DMS53 (cell line): ENCODE measurements at places on chromosomes 12 and 14.
A peak's percentile ranks its signal among the peaks of the same experiment; 100 is the strongest.

GRCh38 chr12:124824195-124824594 lies 39.5 kb downstream of the SCARB1 start:
- DNase-seq = no peak

DNA sequence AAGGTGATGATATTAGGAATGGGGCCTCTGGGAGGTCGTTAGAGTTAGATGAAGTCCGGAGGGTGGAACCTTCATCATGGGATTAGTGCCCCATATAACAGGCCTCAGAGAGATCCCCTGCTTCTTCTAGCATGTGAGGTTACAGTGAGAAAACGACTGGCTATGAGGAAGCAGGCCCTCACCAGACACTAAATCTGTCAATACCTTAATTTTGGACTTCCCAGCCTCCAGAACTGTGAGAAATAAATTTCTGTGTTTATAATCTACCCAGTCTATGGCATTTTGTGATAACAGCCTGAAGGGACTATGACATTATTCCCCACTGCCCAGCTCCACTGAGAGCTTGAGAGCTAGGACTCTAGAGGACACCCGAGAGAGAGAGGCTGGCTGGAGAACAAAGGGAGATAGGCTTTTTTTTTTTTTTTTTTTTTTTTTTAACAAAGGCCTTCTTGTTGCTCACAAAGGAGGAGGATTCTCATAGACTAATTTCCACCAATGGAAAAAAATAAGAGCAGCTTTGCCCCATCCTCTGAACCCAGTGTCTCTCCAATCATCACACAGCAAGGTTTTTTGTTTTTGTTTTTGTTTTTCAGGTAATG lies 87.8 kb upstream of the EEA1 start:
- DNase-seq = peak; percentile 61

DNA sequence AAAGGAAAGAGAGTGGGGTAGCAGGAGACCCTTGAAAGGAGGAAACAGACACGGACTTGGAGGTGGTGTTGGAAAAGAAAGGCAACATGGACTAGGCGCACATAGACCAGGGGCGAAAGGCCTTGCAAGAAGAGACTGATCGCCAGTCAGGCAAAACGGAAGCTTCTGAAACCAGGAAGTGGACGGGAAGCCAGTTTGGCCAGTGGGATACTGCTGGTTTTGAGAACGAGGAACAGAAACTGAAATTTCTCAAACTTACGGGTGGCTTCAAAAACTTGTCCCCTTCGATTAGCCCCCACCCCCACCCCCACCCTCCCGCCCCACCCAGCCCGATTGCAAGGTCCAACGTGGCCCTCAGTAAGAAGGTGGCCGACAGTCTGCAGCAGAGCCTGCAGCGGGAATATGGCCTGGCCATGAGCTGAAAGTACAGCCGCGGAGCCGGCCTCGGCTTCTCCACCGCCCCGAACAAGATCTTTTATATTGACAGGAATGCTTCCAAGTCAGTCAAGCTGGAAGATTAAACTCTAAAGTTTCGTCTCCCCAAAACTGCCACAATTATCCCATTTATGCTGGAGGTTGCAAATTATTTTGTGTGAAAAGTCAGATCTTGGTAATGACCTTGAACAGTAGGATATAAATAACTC lies 364.7 kb downstream of the BCAT1 start:
- DNase-seq = peak; percentile 66

GRCh38 chr14:99213101-99213500 lies 58.9 kb downstream of the BCL11B start:
- no peak for DNase-seq

DNA sequence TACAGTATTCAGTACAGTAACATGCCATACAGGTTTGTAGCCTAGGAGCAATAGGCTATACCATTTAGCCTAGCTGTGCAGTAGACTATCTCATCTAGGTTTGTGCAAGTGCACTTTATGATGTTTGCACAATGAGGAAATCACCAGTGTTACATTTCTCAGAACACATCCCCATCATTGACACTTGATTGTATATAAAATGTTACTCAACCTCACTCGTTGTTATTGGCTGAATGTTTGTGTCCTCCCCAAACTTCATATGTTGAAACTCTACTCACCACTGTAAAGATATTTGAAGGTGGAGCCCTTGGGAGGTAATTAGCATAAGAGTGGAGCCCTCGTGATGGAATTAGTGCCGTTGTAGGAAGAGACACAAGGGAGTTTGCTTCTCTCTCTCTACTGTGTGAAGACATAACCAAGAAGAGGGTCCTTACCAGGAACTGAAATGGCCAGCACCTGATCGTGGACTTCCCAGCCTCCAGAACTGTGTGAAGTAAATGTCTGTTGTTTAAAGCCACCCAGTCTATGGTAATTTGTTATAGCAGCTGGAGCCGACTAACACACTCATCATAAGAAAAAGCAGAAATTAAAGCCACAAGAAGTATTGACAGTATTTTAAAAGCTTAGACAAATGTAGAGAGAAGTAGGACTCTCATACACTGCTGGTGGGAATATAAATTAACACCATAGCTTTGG lies 3.2 kb upstream of the MED13L start:
- DNase-seq = peak; percentile 76

GRCh38 chr14:60276347-60276746 lies 27.3 kb downstream of the PPM1A start:
- DNase-seq = no peak
